Muscle of back (tissue), 13 donors: ENCODE measurements at places on chromosomes 16 and 17.

GRCh38 chr16:66441586-66442375 is 14.7 kb downstream of the BEAN1 start:
- DNase-seq = no peak

DNA sequence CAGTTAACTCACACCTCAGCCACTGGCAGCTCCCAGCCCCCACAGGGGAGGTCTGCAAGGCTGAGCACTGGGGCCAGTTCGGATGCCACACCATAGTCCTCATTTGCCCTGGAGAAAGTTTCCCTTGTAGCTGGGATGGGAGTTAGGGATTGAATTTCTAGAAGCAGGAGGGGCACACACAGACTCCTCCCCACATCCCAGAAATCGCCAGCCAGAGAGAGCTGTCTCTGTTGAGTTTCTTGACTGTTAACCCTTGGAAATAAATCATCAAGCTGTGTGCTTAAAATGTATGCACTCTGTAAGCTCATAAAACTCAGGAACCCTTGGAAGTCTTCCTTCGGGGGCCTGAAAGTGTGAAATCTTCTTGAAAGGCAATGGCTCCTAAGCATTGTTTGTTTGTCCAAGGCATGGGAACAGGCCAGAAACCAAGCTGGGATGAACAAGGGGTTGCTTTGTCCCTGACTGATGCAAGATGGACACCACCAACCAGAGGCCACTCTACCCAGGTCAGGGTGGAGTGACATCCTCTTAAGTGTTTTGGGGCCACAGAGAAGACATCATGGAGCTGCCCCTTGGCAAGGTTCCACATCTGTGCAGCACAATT is 394 bp upstream of the PRM3 start:
- DNase-seq = no peak

DNA sequence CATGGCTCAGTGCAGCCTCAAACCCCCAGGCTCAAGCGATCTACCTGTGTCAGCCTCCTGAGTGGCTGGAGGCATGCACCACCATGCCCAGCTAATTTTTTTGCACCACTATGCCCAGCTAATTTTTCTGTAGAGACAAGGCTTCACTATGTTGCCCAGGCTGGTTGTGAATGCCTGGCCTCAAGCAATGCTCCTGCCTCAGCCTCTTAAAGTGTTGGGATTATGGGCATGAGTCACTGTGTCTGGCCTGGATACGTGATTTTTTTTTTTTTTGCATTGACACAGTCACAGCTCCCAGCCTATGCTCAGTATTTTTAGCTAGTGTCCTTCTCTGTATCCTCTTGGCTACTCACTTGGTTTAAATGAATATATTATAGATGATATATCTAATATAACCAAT is 377.0 kb upstream of the TNRC6C start:
- DNase-seq = no peak

DNA sequence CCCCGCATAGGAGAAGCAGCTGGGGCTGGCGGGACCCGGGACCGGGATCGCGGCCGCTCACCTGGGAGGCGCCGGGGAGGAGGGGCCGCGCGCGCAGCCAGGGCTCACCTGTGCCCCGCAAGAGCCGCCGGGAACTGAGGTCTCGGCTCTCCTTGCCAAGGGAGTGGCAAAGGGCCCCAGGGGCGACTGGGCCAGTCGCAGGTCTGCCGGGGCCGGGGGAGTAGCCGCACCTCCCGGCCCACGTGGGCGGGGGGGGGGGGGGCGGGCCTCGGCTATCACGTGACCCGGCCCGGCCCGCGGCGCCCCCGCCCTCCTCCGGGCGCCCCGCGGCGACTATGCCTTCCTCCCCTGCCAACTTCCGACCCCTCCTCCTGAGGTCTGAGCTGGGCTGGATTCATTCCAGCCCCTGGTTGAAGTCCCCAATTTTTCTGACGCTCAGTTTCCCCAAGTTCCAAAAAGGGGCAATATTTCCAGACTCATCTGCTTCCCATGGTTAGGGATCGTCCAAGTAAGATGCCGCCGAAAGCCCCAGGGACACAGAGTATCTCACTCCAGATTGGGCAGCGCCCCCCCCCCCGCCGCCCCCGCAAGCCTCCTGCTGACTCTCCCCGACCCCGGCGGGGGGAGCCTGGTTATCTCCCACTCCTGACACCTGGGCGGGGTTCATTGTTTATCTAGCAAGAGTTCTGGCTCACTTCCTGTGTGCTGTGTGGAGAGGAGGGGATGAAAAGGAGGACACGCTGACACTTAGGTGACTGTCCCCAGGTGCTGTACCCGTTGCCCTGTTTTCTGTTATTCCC is at the start of gene TMC6:
Gene TMC6 (minus strand): TSS at position 205 of the 800 bp plus-strand sequence. CDS start 1,923 bp downstream, outside the sequence.
- DNase-seq = no peak

DNA sequence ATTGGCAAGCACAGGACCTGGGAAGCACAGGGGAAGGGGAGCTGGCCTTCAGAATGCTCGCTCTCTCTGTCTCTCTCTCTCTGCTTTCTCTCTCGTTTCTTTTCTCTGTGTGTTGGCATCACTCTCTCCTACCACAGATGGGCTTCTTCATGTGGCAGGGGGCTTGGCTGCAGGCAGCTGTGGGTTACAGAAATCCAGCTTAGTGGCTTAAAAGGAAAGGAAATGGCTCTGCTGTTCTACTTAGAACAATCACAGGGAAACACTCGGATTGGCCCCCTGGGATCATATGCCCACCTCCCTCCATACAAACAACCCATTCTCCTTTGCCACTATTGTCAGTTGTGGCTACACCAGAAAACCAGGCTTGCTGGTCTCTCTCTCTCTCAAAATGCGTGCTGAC is 20.4 kb downstream of the TBX2 start:
- no peak for DNase-seq

DNA sequence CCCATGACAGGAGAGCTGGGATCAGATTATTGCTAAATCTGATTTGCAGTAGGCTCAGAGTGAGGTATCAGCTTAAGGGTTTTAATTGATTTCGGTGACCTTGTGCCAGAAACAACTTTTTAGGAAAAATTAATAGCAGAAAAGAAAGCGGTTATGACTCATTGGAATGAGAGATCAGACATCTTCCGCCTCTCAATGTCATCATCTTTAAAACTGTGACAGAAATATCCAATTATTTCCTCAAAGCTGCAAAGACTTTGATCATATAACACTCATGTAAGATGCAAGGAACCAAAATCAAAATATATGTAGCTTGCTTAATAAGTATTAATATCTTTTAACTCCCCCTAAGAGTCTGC is 190.1 kb upstream of the FOXF1 start:
- no peak for DNase-seq

- DNase-seq = peak; percentile 18
Measured at GRCh38 chr16:1871974-1872635, at the start of gene MEIOB. Gene MEIOB (minus strand): TSS chr16:1872164. CDS start chr16:1868175, 3,989 bp downstream.
